Left kidney (tissue), 8 donors: ENCODE measurements at places on chromosomes 12 and 14. TPM values are rescaled to one million over a fixed set of nuclear protein-coding genes. Genes with fewer than 3 reads are reported as not detected.

DNA sequence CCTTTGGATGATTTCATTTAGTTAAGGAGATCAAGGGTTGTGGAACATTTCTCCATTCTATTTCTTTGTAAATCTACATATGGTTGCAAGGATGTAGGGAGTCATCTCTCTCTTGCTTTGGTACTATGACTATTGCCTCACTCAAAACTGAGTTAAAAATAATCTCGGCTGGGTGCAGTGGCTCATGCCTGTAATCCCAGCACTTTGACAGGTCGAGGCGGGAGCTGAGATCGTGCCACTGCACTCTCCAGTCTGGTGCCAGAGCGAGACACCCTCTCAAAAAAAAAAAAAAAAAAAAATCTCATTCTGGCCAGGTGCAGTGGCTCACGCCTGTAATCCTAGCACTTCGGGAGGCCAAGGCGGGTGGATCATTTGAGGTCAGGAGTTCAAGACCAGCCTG, 24.8 kb upstream of the PPM1H start:
- no peak for DNase-seq

- no peak for DNase-seq
Observed at GRCh38 chr12:57869298-57869926, 22.9 kb upstream of the CTDSP2 start.

- DNase-seq: no peak
Observed at GRCh38 chr12:94372461-94372860, 87.2 kb downstream of the CEP83 start.

The POTEM gene
- polyA plus RNA-seq: not detected

The CLEC9A gene
- polyA plus RNA-seq: 0.76 TPM

The IAPP gene
- not detected for polyA plus RNA-seq
